Chondrocyte (in vitro differentiated cells): ENCODE measurements at places on chromosomes 3 and 15. TPM values are rescaled to one million over a fixed set of nuclear protein-coding genes. Genes with fewer than 3 reads are reported as not detected.
A peak's percentile ranks its signal among the peaks of the same experiment; 100 is the strongest.

RBM6 gene
- total RNA-seq = 57.1 to 70.7 TPM (median 61.0 TPM) in 3 replicates

ASB14 gene
- not detected in 3 replicates for total RNA-seq

DNA sequence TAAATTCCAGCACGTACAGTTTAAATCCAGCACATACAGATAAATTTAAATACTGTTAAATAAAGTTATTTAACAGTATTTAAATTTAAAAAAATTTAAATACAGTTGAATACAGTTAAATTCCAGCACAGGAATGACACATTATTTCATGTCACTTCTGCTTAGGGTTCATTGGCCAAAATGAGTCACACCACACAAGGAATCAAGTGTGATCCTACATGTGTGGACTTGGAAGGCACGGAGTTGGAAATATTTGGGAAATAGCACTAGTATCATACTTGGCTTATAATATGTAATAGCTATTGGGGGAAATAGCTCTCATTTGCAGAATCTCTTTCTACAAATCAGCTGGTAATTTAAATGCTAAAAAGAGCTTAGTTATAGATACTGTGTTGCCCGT, 10.6 kb downstream of the RAB7A start:
- H3K36me3 ChIP-seq = no peaks in the 10 kb centered on the region
- peaks cover 51% of the 10 kb centered on the region for H3K4me1 ChIP-seq
- H3K27me3 ChIP-seq = no peaks in the 10 kb centered on the region
- H3K27ac ChIP-seq = peak overlapping the region; percentile 32

ADGRG7 gene
- total RNA-seq = not detected in 3 replicates

CGNL1 gene
- 4.6 to 7.2 TPM (median 7.1 TPM) in 3 replicates for total RNA-seq

DNA sequence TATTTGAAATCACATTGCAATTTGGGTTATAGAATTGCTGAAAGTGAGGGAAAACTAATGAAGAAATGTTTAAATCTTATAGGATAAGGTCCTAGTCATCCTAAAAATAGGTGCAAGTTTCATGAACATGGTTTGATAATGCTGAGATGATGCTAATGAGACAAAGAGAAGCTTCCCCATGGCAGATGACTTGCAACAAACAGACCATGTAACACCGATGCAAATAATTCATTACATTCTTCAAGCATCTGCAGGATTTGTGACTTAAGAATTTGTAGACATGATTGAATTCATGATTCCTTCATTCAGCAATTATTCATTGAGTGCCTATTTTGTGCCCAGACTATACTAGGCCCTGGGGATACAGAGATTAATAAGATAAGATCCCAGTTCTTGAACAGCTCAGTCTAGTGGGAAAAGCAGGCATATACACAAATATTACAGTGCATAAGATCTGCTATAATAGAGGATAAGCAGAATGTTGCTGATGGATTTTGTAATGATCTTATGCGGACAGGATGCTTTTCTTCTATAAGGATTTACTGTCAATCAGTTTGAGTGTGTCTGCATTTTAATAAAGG, 367.9 kb upstream of the GBE1 start:
- no peaks in the 10 kb centered on the region for H3K27me3 ChIP-seq
- peaks cover 4% of the 10 kb centered on the region for H3K4me1 ChIP-seq
- no peak overlapping the region for H3K27ac ChIP-seq
- DNase-seq = no peak
- H3K36me3 ChIP-seq = no peaks in the 10 kb centered on the region
